ENCODE measurements at places on chromosomes 4 and X.

GRCh38 chr4:32117693-32118092, 1397.5 kb downstream of the PCDH7 start:
- DNase-seq = no peak

DNA sequence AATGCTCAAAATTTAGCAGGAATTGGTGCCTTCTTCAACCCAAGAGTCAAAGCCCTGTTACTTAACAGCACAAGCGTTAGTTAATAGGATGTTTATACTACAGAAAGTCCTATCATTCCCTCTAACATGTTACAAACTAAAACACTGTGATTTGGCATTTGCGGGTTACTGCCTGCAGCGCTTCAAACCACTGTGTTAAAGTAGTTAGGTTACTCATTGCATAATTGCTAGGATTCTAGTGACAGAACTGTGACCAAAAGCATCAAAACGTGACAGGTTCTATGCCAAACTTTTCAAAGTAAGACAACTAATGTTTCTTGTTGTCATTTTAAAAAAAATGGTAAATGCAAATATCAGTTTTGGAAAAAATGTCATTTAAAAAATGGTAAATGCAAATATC, 442.8 kb upstream of the ZFP42 start:
- DNase-seq = no peak

DNA sequence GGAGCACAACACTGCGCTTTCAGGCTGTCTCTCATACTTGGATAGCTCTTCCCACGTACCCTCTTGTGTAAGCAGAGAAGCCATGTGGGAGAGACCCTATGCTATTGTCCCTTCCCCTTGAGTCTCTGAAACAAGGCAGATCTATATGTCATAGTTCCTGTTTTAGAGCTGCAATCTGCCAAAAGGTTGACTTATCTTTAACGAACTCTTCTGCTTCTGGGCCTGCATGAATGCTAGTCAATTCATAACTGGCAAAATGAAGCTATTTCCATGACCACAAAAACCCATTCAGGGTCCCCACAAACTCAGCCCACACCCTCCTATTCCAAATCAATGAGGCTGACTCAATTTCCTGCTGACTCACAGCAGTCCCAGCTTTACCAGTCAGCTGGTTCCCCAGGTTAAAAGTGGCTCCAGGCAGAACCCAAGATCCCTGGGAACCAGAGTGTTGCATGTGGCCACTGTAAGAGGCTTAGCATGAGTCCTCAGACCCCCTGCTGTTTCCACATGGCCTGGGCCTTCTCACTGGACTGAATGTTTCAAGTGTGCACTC, 25.3 kb upstream of the SOD3 start:
- DNase-seq = no peak

GRCh38 chrX:106894978-106895452, 8.1 kb downstream of the RIPPLY1 start:
- no peak for DNase-seq

- DNase-seq = peak; percentile 13
Measured at GRCh38 chrX:9942086-9942485, 25.1 kb upstream of the CLDN34 start.

- no peak for DNase-seq
Measured at GRCh38 chr4:68476191-68476590, 28.9 kb downstream of the TMPRSS11E start.

DNA sequence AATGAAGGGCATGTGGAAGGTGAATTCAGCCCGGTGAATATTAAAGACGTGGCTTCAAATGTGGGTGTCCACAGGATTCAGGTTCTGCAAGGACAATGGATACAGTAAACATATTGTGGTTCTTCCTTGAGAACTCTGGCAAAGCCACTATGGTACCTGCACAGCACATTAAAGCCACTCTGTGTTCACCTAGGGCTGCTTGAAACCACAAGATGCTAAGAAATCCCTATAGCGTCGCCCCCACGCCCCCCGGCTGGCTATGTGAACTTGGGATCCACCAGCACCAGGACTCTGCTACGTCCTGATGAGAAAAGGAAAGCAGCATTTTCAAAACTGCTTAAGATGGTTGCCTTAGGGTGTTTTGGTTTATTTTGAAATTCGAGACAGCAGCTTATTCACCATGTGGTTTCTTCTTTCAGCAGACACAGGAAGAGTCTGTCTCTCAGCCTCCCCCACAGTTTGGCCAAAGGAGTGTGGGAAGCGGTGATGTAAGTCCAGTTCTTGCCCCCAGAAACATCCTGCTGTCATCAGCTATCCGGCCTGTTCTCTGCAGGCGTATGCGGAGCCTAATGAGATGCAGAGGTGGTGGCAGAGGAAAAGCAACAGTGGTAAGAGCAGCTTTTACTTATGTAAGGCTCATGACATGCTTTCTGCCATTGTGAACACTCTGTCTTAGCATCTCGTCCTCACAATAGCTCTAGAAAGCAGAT, 111.5 kb downstream of the AFAP1 start:
- DNase-seq = no peak

- no peak for DNase-seq
Measured at GRCh38 chr4:30952526-30953219, 232.5 kb downstream of the PCDH7 start.

GRCh38 chrX:115344885-115345614, 55.5 kb downstream of the LUZP4 start:
- no peak for DNase-seq

DNA sequence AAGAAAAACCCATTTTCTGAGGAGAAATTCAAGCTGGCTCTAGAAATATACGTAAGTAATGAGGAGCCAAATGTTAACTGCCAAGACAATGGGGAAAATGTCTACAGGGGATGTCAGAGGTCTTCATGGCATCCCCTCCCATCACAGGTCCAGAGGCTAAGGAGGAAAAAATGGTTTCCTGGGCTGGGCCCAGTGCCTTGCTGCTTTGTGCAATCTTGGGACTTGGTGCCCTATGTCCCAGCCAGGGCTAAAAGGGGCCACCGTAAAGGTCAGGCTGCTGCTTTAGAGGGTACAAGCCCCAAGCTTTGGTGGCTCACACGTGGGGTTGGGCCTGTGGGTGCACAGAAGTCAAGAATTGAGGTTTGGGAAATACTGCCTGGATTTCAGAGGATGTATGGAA, 17.2 kb upstream of the IGFBP7 start:
- no peak for DNase-seq

DNA sequence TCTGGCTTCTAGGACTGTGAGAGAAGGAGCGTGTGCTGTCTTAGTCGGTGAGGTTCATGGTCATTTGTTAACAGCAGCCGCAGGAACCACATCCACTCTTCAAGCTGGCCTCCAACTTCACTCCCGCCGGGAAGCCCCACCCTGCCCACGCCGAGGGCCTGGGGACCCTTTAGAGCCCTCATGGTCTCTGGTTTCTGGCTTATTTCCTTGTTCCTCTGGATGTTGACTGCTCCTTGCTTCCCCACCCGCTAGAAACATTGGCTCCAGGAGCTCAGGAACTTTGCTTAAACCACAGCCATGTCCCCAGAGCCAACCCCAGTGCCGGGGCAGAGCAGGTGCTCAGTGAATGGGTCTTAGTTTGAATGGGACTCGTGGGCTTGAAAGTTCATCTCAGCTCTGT, 40.8 kb downstream of the HTRA3 start:
- DNase-seq = no peak

DNA sequence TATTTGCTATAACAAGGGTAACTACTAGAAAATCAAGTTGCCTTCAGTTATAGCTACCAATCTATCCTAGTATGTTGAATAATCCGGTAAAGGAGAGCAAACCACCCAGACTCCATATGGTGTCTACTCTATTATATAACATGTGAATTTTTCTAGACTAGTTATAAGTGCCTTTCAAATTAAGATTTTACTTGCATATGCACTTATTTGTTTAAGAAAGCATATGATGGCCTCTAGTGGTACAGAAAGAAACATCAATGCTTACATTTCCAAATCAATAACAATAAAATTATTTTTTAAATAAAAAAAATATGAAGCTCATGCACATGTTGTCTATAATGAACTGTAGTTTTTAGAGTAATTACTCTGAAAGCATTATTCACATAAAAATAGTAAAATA, 1516.4 kb upstream of the PABPC4L start:
- DNase-seq = no peak

GRCh38 chr4:185210102-185210981, 944 bp downstream of the SNX25 start:
- no peak for DNase-seq

DNA sequence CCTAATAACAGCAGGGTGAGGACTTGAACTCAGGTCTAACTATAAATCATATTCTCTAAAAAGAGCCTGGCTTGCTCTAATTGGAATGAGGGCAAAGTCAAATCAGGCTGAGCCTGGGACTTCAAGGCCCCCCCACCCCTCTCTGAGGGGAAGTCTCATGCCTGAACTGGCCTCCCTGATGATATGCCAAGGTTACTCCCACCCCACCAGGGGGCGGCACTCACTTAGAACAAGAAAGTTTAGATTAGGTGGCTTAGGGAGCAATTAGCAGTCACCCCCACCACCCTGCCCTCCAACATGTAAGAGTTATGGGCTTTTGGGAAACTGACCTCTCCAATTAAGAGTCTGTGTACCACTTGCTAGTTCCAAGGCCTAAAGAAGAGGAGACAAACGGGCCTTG, 2.7 kb downstream of the FOXO4 start:
- DNase-seq = no peak

- DNase-seq = no peak
Measured at GRCh38 chr4:148095346-148095923, 346.8 kb downstream of the NR3C2 start.

- DNase-seq = no peak
Measured at GRCh38 chr4:92483341-92483740, 179.6 kb downstream of the GRID2 start.

GRCh38 chrX:77342004-77342403, 105.2 kb upstream of the FGF16 start:
- no peak for DNase-seq

GRCh38 chr4:141154725-141155124, 21.5 kb upstream of the RNF150 start:
- DNase-seq = no peak

GRCh38 chrX:110086916-110087484, 84.1 kb downstream of the TMEM164 start:
- DNase-seq = no peak

DNA sequence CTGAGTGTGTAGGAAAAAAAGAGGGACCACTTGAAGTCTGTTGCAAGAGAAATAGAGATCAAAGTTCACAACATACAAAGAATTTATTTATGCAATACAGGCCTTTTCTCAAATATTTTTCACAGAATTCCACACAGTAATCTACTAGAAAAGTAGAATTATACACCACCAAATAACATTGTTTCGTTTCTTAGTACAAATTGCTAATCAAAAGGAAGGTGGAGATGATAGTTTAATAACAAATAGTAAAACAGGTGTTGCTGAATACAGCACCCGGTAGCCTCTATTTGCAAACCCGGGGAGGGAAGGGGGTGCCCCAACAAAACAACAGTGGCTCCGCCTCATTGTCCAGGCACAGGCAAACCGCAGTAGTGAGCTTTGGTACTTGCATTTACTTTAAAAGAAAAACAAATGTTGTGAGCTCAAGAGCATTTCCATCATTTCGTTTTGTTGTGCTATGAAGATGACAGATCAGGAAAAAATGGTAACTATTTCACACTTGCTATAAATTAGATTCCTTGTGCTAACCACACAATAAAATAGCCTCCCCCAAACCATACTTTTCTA, 186.4 kb downstream of the DCLK2 start:
- DNase-seq = no peak

DNA sequence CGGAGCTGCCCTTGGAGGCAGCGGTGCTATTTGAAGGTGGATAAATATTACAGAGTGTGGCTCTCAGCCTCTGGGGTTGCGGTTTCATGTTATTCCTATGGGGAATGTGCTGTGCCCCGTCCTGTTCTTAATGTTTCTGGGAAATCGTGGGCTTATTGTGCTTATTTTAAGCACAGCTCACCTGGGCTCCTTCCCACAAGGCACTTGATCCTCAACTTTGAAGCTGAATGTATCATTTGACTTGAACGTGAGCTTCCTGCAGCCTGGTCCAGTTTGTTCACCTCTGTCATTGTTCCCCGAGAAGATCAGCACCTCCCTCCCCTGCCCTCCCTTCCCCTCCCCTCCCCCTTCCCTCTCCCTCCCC, 3.9 kb downstream of the SORCS2 start:
- no peak for DNase-seq

GRCh38 chrX:1389181-1389992, 2.5 kb downstream of the SLC25A6 start:
- DNase-seq = no peak

DNA sequence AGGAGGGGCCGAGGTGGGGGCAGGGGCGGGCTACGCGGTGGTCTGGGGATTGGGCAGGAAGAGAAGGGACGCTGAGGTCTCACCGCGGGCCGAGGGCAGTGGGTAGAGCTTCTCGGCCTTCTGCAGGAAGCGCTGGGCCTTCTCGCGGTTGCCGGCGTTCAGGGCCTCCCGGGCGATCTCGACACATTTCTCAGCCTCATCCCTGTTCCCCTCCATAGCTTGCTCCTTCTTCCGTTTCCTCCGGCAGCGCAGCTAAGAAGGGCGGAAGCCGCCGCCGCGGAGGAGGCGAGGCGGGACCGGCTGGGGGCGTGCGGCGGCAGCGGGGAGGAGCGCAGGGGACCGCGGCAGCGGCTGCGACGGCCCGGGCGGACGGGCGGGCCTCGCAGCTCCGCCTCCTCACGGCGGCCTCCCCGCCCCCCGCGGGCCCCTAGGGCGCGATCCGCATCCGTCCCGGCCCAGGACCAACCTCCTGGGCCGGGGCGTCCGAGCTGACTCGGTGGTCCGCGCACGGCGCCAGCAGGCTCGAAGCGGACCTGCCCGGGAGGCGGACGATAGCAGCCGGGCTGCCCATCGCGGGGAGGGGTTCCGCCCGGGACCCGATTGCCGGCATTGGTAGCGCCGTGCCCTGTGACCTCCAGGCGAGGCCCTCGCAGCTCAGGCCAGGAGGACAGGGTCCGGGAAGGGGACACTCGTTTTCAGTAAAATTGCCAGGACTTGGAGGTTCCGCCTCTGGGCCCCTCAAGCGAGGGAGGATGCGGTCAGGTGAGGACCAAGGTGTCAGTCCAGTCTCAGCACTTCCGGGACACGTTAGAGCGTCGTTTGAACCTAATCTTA, at the start of gene DNAJB14:
Gene DNAJB14, minus strand, starts transcription at position 263 of the 834 bp plus-strand sequence. Its CDS starts 47 bp downstream, at position 216.
- DNase-seq = peak; percentile 59

DNA sequence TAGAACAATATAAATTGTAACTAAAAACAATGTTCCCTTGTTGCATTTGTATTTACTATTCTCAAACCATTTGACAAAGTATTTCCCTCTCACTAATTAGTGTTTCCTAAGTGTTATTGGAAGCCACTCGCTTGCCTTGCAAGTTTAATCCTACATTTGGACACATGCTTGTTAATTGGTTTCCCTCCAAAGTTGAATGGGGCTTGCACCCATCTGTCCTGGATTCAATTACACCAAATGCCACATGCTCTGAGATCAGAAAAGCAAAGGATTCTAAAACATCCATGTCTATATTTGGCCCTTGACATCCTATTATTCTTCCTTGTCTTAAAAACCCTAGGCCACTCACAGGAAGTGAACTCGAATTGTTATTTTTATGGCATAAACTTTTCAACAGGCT, 146.6 kb downstream of the AMELX start:
- DNase-seq = no peak

GRCh38 chr4:189129044-189129694, 811.5 kb upstream of the FRG1 start:
- no peak for DNase-seq
